ENCODE measurements at places on chromosomes 6 and 20. TPM values are rescaled to one million over a fixed set of nuclear protein-coding genes. Genes with fewer than 3 reads are reported as not detected.

TP53INP2 gene
- total RNA-seq = 3.4 TPM

DNA sequence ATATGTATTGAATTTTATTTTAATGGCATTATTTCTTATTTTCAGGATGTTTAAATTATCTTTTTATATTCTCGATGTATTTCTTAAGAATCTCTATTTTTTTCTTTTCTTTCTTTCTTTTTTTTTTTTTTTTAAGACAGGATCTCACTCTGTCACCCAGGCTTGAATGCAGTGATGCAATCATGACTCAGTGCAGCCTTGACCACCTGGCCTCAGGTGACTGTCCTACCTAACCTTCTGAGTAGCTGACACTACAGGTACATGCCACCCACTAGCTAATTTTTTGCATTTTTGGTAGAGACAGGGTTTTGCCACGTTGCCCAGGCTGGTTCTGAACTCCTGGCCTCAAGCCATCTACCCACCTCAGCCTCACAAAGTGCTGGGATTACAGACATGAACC is 143.8 kb upstream of the LAMA2 start:
- no peaks in the 10 kb centered on the region for H3K27me3 ChIP-seq
- H3K4me3 ChIP-seq = no peak overlapping the region
- H3K4me1 ChIP-seq = no peaks in the 10 kb centered on the region
- no peaks in the 10 kb centered on the region for H3K36me3 ChIP-seq
- H3K27ac ChIP-seq = no peak overlapping the region
- DNase-seq = no peak

DNA sequence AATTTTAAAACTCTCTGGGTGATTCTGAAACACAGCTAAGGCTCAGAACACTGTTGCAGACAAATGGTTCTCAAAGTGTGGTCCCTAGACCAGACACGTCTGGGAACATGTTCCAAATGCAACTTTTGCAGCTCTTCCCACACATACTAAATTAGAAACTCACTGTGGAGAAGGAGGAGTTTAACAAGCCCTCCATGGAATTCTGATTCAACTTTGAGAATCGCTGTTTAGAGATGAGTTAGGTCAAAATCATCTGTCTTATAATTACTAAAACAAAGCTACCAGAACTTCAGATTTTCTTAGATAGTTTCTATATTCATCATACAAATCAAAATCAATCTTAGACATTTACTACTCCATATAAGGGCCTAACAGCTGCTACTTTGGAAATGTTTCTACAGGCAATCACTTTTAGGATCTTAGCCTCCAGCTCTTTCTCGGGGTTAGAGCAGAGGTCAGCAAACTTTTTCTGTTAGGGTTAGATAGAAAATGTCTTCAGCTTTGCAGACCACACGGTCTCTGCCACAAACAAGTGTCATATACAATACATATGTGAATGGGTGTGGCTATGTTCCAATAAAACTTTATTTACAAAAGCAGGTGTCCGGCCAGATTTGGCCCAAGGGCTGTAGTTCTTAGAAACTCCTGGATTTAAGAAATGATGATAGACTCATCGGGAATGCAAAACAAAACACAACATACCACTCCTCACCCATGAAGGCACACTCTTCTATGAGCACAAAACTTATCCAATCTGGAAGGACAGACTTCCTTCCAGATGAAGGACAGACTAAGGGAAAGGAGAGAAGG is 50.0 kb upstream of the ARHGAP18 start:
- DNase-seq = no peak
- H3K27ac ChIP-seq = no peak overlapping the region
- no peaks in the 10 kb centered on the region for H3K36me3 ChIP-seq
- H3K4me3 ChIP-seq = no peak overlapping the region
- no peaks in the 10 kb centered on the region for H3K27me3 ChIP-seq
- H3K4me1 ChIP-seq = no peaks in the 10 kb centered on the region

DNA sequence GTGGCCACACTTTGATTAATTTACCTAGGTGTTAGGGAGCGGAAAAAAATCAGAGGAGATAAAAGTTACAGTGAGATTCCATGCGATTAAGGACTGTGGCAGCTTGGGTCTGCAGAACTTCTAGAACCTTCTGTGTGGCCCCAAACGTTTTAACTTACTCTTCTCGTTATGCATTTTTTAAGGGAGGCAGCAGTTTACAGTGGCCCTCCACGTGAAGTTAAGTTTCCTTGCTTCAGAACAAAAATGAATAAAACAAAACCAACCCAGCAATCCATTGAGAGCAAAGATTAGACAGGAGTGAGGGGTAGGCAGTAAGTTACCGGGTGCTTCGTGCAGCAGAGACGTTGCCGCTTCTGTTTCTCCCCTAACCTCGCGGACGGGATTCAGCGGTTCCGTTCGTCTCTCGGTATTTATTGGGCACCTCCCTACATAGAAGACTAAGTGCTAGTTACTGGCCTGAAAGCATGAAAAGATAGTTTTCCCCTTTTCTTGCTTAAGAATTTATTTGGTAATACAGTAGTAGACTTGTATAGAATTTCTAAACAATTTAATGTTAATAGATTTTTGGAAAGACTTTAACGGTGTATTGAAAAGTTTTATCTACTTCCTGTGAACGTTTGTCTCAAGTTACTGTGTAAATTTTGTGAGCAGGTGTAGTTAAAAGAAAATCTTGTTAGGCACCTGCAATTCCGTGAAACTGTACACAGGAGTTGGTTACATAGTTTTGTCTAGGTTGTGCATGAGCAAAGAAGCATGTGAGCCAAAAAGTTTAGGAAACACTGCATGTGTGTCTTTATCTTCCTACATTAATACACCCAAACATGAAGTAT is 1.1 kb downstream of the BAG2 start:
- no peaks in the 10 kb centered on the region for H3K36me3 ChIP-seq
- peak overlapping the region; percentile 48 for H3K27ac ChIP-seq
- peaks cover 11% of the 10 kb centered on the region for H3K4me1 ChIP-seq
- peak overlapping the region; percentile 73 for H3K4me3 ChIP-seq

DNA sequence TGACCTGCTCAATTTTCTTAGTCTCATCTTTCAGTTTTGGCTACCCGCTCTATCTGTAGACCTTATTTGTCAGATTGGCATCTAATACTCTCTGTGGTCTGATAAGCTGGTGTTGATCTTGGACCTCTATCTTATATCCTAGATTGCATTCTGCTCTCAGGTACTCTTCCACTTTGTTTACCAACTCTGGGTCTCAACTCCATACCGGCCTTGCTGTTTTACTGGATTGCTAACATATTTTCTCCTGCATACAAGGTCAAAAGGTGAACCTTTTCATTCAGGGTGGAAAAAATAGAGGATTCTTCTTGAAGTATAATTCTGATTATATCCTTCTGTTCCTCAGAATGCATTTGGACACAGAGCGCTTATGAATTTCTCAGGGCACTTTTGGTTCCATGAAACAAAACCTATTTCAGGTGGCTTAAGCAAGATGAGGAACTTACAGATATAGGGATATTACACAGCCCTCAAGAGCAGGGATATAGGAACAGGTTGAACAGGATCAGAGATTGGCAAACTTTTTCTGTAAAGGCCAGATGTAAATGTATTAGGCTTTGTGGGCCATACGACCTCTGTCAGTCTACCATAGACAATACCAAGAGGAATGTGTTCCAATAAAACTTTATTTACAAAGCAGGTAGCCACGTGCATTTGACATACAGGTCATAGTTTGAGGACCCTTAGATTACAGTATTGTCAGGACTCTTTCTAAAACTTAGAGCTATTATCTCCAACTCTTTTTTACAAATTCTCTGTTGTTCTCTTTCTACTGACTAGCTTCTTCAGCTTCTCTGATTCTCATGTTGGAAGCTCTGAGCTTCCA is 2.5 kb upstream of the SH3BGRL2 start:
- H3K27me3 ChIP-seq = no peaks in the 10 kb centered on the region
- H3K4me3 ChIP-seq = no peak overlapping the region
- no peak for DNase-seq
- no peak overlapping the region for H3K27ac ChIP-seq
- no peaks in the 10 kb centered on the region for H3K36me3 ChIP-seq
- H3K4me1 ChIP-seq = peaks cover 25% of the 10 kb centered on the region

PTPRK gene
- 121 TPM for total RNA-seq

GRCh38 chr6:29477923-29478450 is 9.8 kb downstream of the MAS1L start:
- H3K27me3 ChIP-seq = no peaks in the 10 kb centered on the region
- no peaks in the 10 kb centered on the region for H3K4me1 ChIP-seq
- no peak overlapping the region for H3K27ac ChIP-seq
- H3K36me3 ChIP-seq = no peaks in the 10 kb centered on the region
- H3K4me3 ChIP-seq = no peak overlapping the region

ARID1B gene
- total RNA-seq = 85.1 TPM

DNA sequence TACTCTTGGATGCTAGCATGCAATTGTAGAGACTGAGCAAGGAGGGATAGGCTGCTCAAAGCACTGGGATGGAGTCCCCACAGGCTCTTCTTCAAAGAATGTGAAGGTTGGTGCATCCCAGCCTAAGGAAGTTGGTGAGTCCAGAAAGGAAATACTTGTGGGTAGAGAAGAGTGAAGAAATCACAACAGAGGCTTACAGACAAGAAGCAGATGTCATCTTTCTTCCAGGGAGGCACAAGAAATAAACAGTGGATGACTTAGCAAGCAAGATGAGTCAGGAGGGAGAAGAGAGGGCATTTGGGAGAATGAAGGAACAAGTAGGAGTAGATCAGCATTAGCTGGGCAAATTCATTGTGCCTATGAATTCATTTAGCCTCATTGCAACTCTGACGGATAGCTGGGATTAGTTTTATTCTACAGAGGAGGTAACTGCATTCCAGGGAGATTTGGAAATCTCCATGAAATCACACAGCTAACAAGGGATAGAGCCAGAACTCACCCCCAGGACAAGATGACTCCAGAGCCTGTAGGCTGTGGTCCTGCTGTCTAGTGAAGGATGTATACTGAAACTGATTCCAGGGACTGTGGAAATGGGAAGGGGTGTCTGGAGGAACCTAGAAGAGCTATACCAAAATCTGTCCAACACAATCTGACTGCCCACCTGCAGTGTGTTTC is 125.8 kb upstream of the SPTLC3 start:
- DNase-seq = no peak
- H3K4me1 ChIP-seq = no peaks in the 10 kb centered on the region
- no peaks in the 10 kb centered on the region for H3K27me3 ChIP-seq
- H3K27ac ChIP-seq = no peak overlapping the region
- H3K4me3 ChIP-seq = no peak overlapping the region

GRCh38 chr6:41644297-41644879 is 6.1 kb downstream of the MDFI start:
- H3K27ac ChIP-seq = no peak overlapping the region
- H3K36me3 ChIP-seq = no peaks in the 10 kb centered on the region
- H3K4me3 ChIP-seq = no peak overlapping the region
- no peaks in the 10 kb centered on the region for H3K27me3 ChIP-seq

DNA sequence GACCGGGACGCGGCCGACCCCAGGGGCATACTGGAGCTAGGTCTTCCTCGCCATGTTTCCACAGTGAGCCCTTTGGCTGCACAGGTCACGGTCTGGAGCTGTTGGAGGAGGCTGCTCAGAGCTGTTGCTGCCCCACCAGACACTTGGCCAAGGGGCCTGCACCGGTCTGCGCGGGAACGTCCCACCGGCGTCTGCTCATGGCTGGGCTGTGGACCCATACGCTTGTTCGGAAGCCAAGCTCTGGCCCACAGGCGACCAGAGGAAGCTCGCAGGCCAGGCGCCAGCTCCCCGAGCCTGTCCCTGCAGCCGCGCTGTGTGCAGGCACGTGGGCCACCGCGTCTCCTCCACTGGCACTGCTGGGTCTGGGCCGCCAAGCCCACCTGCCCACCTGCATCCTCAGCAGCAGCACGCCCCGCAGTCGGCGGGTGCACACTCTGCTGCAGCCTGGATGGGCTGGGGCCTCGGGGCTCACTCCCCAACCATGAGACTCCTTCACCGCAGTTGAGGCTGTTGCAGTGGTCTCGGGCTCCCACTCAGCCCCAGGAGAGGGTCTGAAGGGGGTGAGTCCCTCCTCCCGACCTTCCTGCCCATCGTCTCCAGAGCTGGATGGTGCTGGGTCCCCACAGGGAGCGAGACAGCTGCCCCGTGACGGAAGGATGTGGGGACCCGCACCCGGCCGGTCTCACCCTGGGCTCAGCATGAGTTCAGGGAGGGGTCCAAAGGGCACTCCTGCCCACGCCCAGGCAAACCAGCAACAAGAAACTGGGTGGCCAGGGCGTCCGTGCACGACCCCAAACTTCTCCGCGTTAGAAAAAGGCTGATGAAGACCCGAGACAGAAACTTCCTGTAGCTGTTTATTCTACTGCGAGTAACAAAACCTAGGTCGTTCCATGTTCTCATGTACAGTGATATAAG is 15.5 kb upstream of the TCFL5 start:
- no peak overlapping the region for H3K27ac ChIP-seq
- peaks cover 8% of the 10 kb centered on the region for H3K36me3 ChIP-seq
- DNase-seq = peak; percentile 42
- H3K27me3 ChIP-seq = no peaks in the 10 kb centered on the region
- H3K4me1 ChIP-seq = peaks cover 11% of the 10 kb centered on the region
- no peak overlapping the region for H3K4me3 ChIP-seq

DNA sequence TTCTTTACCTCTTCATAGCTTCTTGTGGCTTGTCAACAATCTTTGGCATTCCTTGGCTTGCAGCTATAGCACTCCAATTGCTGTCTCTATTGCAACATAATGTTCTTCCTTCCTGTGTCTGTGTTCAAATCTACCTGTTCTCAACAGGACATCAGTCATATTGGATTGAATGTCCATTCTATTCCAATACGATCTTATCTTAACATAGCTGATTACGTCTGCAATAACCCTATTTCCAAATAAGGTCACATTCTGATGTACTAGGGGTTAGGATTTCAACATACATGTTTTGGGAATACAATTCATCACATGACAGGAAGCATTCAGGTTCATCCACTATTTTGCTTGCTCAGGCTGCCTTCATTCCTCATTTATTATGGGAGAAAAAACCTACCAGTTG is 684.4 kb upstream of the CITED2 start:
- H3K27ac ChIP-seq = no peak overlapping the region
- no peak for DNase-seq
- H3K4me3 ChIP-seq = no peak overlapping the region
- no peaks in the 10 kb centered on the region for H3K36me3 ChIP-seq
- no peaks in the 10 kb centered on the region for H3K4me1 ChIP-seq

CRYBG1 gene
- 11.5 TPM for total RNA-seq

GRCh38 chr6:157023958-157024357 is 246.8 kb downstream of the ARID1B start:
- H3K27me3 ChIP-seq = no peaks in the 10 kb centered on the region
- peaks cover 12% of the 10 kb centered on the region for H3K4me1 ChIP-seq
- no peak overlapping the region for H3K27ac ChIP-seq
- no peak for DNase-seq

PRSS35 gene
- not detected for total RNA-seq

ACTL10 gene
- total RNA-seq = 4.9 TPM

NKX2-4 gene
- total RNA-seq = not detected

PTCRA gene
- total RNA-seq = not detected

DNA sequence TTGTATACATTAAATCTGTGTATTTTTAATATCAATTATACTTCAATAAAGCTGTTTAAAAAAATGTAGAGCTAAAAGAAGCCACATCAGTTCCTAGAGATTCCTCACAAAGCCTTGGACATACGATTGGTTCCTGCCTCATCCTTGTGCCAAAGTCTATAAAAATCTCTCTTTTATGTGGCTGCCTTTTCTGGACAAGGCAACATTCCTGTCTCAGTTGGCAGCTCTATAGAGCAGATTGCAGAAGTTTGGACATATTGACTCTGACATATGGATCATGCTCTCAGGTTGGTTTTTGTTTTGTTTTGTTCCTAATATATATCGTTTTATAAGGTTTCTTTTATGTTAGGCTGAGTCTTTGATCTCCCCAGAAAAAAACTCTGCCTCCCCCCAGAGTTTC is 148.9 kb downstream of the MAFB start:
- no peaks in the 10 kb centered on the region for H3K27me3 ChIP-seq
- DNase-seq = no peak
- no peak overlapping the region for H3K27ac ChIP-seq
- no peaks in the 10 kb centered on the region for H3K36me3 ChIP-seq
- H3K4me1 ChIP-seq = no peaks in the 10 kb centered on the region

CPNE5 gene
- total RNA-seq = not detected
